Epithelial cell of prostate (primary cell): ENCODE measurements at places on chromosomes 7 and 10.

DNA sequence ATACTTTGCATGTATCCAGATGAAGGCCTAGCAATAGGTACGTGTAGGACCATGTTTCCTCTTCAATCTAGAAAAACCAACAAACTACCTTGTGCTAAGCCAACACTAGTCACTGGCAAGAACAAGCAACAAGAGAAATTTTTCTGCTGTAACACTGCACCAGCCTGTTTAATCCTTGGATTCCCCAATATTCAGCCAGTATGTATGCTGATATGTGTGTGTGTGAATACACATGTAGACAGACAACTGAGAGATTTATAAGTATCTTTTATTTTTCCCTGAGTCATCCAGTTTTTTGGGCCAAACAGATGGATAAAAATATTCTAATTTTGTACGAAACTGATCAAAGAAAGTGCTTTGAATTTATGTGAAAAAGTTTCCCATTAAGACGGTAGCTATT, 26.2 kb downstream of the GLI3 start:
- no peak for DNase-seq

DNA sequence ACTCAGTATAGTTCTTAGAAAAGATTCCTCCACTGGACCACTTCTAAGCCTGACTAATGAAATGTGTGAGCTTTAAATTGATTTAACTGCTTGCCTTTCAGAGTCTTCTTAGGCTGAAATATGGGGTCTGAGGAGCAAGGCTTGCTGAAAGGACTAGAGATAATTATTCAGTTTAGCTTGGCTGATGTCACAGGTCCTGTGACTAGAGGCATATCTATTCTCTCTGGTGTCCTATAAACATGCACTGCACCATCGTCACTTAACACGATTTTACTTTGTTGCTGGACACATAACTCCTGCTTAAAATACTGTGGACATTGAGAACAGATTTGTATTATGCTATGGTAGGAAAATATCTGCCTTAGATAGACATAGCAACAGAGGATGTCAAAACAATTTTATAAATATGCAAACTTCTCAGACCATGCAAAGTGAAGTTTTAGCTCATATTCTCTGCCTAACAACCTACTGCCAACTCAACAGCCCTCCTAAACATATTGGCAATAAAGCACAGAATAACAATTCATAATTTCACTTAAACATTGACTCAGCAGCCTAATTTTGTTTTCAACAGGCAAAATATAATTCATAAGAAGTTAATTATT, 80.2 kb downstream of the RNF133 start:
- no peak for DNase-seq

DNA sequence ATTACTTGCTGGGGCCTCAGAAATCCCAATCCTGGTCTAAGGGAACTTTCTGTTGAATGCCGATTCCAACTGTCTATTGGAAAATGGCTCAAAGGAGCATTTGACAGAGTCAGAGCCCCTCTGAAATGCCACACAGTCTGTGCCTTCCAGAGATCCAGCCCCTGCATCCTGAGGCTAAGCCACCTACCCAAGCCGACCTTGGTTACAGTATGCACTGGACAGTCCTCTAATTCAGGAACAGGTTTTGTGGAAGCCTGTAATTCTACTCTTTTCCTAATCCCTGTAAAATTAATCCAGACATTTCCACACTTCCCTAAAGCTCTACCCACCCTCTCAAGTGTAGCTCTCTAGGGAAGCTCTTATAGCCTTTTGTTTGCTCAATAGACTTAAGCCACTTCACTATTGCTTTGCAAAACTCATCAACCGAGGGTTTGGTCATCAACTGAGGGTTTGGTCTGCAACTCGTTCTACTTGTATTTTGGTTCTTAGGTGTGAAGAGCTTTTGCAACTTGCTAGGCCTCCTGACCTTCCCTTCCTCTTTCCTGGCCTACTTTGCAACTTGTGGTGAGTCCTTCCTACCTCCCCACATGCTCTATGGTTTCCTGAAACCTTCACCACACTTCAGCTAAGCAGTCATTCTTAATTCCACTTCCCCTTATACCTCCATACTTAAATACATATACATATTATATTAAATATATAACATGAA, 364.8 kb downstream of the SFMBT2 start:
- DNase-seq: no peak

GRCh38 chr7:41536122-41536872, 166.6 kb downstream of the INHBA start:
- no peak for DNase-seq

- no peak for DNase-seq
Measured at GRCh38 chr7:3164380-3164792, 120.7 kb upstream of the CARD11 start.
